ENCODE measurements at places on chromosomes 5 and 9. TPM values are rescaled to one million over a fixed set of nuclear protein-coding genes. Genes with fewer than 3 reads are reported as not detected.

CDC20B gene
- not detected for total RNA-seq

CARTPT gene
- total RNA-seq = 0.39 TPM

IL3 gene
- not detected for total RNA-seq

KIF4B gene
- total RNA-seq = not detected

TAF11L2 gene
- total RNA-seq = not detected

IL9 gene
- not detected for total RNA-seq

SPAG8 gene
- total RNA-seq = 0.15 TPM

SMIM32 gene
- 17.7 TPM for total RNA-seq

HAND1 gene
- total RNA-seq = 4.4 TPM

PCDHB3 gene
- total RNA-seq = 0.73 TPM

SLC6A19 gene
- total RNA-seq = 72.5 TPM

PCDHA9 gene
- 0.08 TPM for total RNA-seq

MOB3B gene
- 42.2 TPM for total RNA-seq

HK3 gene
- total RNA-seq = 4.4 TPM

ZNF608 gene
- 23.1 TPM for total RNA-seq

P4HA2 gene
- total RNA-seq = 56.7 TPM

FGD3 gene
- total RNA-seq = 4.3 TPM

EQTN gene
- total RNA-seq = 1.5 TPM

PIGO gene
- 32.4 TPM for total RNA-seq

IFNA17 gene
- total RNA-seq = not detected

DMRT3 gene
- total RNA-seq = not detected

SPAAR gene
- total RNA-seq = 2.1 TPM

OR13C4 gene
- total RNA-seq = not detected

STC2 gene
- 1.7 TPM for total RNA-seq
